ENCODE measurements at places on chromosomes 12 and 14. TPM values are rescaled to one million over a fixed set of nuclear protein-coding genes. Genes with fewer than 3 reads are reported as not detected.

The DTX3 gene
- total RNA-seq = 18.1 TPM

The IL23A gene
- total RNA-seq = 0.41 TPM

The DPY19L2 gene
- 1.7 TPM for total RNA-seq

The LRP10 gene
- 70.8 TPM for total RNA-seq

The INF2 gene
- 124 TPM for total RNA-seq

The C14orf180 gene
- not detected for total RNA-seq

The CLEC2D gene
- 0.83 TPM for total RNA-seq

The LRRC74A gene
- not detected for total RNA-seq

The FAM90A1 gene
- 0.07 TPM for total RNA-seq

The TPPP2 gene
- not detected for total RNA-seq

The TMTC3 gene
- 8.2 TPM for total RNA-seq

The LRRK2 gene
- 2.1 TPM for total RNA-seq

The KCNA5 gene
- not detected for total RNA-seq

The STRAP gene
- 191 TPM for total RNA-seq

Measured in A549 treated with CpdA at 1 μM for 4 hours (cell line).